Stimulated activated CD4-positive, alpha-beta T cell treated with anti-CD3 and anti-CD28 coated beads, Interleukin-15, amount 100 ng/mL, for 1 hour (primary cell): ENCODE measurements at places on chromosomes 7 and 10.

DNA sequence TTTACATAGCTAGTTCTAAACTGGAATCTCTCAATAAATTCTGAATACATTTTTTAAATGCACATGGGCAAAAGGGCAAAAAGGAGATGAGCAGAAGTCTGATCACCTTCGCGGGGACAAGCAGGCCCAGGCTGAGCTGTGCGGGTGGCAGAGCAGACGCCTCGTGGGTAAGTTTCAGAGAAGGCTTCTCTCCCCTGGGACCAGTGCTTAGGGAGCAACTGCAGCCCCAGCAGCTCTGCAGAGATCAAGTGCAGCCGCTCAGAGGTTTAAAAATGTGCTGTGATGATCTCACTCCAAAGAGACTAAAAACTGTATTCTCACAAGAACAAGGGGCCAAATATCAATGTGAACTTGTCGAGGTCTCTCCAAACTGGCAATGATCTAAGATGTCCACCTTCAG lies 264.3 kb upstream of the RNF32 start:
- no peak for DNase-seq

DNA sequence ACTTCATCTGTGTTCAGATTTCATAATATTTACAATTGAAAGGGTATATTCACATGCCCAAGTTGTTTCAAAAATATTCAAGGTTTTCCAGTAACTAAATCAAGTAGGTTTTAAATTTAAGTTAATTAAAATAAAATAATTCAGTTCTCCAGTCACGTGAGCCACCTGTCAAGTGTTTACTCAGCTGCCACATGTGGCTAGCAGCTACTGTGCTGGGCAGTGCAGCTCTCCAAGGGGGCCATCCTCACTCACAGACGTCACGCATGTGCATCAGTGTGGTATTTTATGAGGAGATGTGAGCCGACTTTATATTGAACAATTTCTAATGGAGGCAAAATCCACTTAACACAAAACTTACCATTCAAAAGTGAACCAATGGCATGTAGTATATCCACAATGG lies 69.7 kb upstream of the CAMK2B start:
- DNase-seq = no peak

GRCh38 chr10:102776779-102777456 lies 33.2 kb downstream of the WBP1L start:
- no peak for DNase-seq

- no peak for DNase-seq
These were observed 56.1 kb upstream of the ARID5B start for GRCh38 chr10:61845196-61845949.

GRCh38 chr10:33783557-33783956 lies 449.1 kb upstream of the NRP1 start:
- no peak for DNase-seq

- no peak for DNase-seq
These were observed 16.3 kb downstream of the TCF7L2 start for GRCh38 chr10:112966194-112966855.

- no peak for DNase-seq
These were observed 130.9 kb downstream of the BMPER start for GRCh38 chr7:34036051-34036920.

- no peak for DNase-seq
These were observed 2.1 kb downstream of the GLCCI1 start for GRCh38 chr7:7970531-7971307.

DNA sequence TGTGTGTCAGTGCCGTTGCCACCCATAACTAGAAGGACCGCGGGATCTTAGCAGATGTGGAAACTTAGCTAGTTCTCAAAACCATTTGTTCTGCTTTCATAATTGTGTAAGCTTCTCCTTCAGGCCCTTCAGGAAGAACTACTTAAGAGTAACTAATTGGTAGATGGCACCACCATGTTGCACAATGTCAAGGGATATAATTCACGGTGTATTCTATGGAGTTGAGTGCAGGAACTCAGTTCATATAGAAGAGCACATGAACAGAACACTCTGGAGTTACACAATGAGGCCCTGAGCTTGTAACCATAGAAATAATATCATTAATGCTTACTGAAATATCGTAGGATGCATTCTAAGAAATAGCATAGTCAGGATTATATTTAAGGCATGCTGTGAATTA lies 126.5 kb upstream of the GAD2 start:
- DNase-seq = no peak

DNA sequence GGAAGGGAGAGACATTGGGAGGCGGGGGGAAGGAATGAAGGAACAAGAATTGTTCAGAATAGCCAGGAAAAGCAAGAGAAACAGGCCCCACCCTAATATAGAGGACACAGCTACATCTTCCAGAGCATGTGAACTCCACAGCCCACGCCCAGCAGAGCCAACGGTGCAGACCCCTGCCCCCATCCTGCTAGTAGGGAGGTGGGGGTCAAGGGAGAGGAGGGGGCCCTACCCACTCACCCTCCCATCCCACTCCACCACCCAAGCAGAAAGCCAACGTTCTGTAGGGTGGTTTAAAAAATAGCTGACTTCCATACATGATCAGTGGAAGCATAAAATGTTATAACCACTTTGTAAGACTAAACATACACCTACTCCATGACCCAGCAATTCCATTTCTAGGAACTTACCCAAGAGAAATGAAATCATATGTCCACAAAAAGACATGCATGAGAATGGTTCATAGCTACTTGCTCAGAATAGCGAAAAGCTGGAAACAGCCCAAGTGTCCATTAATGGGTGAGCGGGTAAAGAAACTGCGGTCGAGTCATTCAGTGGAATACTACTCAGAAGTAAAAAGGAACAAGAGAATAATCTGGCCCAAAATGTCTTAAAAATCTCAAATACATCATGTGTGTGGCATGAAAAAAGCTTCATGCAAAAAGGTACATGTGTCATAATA lies 31.8 kb downstream of the CTBP2 start:
- no peak for DNase-seq

GRCh38 chr7:101934618-101935017 lies 117.2 kb downstream of the CUX1 start:
- no peak for DNase-seq

GRCh38 chr7:77413128-77413527 lies 3.0 kb downstream of the GSAP start:
- no peak for DNase-seq

DNA sequence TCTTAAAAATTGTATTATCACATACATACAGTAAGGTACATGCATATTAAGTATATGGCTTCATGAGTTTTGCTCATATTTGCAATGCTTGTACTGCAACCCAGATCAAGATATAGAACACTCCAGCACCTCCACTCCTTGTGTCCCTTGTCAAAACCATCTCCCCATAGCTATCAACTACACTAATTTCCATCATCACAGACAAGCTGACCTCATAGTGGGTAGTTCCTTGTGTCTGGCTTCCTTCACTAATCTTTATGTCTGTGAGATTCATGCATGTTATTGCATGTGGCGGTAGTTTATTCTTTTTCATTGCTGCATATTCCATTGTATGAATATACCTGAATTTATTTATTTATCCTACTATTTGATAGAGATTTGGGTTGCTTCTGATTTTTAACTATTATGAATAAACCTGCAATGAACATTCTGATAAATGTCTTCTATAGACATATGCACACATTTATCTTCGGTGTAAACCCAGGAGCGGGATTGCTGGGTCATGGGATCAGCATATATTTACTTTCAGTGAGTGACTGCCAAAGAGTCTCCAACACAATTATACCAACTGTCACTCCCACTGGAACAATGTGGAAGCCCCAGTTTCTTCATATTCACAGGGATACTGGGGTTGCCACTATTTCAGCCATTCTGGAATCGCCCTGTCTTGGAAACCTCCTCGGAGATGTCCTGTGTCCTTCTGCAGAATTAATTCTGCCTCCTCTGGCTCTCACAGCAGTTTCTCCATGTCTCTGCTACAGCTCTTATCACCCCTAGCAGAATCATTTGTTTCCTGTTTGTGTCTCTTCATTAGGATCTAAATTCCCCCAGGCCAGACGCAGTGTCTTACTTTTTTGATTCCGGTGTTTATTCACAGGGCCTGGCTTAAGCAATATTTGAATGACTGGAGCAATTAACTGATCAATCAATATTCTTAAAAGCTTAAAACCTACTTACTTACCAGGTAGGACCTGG lies 14.7 kb upstream of the ADAM12 start:
- DNase-seq = no peak

- DNase-seq = no peak
These were observed 103.8 kb downstream of the DNAJC1 start for GRCh38 chr10:21899736-21900135.

DNA sequence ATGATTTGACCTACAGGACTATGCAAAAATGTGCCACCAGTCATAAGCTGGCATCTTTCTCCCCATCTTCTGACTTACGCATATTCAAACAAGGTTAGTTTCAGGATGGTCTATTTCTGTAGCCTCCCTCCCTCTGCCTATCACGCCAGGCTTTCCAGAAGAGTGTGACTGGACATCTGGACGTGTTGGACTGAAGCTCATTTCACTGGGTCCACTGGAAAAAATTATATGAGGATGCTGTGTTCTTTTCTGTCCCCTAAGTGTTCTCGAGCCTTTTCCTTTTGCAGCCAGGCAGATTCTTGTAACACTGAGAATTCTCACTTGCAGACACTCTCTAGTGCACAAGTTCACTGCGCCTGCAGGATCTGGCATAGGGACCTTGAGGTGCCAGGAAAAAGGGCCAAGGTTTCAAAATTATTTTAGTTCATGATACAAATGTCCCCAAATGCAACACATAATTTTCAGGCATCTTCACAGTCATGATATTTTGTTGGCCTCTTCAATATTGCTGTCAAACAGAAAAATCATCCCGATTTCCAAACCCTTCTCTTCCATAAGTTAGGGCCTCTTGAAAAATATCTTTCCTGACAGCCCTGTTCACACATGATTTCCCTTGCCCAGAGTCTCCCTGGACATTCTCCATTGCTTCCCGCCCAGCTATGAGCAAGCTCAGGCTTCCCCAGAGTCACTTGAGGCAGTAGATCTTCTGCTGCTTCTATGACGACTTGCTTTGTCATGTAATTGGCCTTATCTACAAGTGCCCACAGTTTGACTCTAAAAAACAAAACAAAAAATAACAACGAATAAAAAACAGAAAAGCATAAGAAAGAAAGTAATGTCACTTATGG lies 170.4 kb downstream of the BMPER start:
- no peak for DNase-seq

DNA sequence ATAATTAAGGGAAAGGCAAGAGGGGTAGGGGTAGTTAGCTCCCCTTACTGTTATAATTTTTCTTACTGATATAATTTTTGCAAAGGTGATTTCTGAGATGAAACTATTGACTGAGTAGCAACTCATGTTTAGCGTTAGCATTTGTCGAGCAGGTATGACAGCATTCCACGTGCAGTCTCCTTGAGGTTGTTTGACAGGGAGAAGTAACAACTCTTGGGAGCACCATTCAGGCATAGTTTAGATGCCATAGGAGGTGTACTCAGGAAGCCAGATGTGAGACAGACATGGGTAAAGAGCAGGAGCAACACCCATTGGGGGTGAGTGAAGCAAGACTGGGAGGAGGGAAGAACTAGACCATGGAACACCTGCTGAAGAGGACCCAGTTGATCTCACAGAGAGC lies 96.6 kb upstream of the KLF6 start:
- no peak for DNase-seq

DNA sequence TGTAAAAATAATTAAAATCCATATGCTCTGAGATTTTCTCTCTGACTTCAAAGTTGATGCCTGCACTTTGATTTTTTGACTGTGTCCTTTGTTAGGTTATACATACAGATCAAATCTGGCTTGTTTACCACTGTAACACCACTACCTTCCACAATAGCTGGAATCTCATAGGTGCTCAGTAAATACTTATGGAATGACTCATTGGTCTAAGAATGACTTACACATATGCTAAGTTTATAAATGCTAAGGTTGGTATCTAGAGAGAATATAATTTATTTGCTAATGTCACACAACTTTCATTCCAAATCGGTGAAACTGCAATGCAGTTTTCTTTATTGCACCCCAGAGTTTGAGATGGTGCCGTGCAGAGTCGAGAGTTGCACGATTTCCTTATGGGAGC lies 578.5 kb downstream of the SH2D4B start:
- no peak for DNase-seq

DNA sequence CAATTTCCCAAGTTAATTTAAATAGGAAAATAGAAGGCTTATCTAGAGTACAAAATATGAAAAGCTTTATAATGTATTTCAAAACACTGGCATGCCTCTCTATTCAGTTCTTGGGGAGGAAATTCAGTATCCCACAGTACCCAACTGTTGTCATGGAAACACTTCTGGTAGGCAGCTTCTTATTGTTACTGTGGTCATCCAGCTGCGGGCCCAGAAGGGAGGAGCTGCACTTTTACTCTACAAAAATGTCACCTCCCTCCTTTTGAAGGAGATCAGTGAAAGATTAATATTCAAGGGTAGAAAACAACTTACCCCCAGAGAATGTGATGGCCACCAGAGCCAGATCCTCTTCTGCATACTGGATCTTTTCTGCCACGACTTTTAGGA lies 202.8 kb downstream of the RAPGEF5 start:
- DNase-seq = no peak

GRCh38 chr10:124966008-124966407 lies 24.1 kb downstream of the ZRANB1 start:
- DNase-seq = no peak

DNA sequence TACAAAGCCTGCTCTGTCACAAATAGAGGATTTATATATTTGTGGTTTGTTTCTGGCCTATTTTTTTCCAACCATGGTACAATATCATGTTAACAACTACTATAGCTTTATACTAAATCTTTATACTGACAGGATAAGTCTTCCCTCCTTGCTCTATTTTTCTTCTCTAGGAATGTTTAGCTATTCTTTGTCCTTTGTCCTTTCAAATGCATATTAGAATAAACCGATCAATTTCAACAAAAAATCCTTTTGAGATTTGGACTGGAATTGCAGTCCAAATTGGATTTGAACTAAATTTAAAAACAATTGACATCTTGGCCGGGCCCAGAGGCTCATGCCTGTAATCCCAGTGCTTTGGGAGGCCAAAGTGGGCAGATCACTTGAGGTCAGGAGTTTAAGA lies 39.2 kb upstream of the CTTNBP2 start:
- DNase-seq = no peak

DNA sequence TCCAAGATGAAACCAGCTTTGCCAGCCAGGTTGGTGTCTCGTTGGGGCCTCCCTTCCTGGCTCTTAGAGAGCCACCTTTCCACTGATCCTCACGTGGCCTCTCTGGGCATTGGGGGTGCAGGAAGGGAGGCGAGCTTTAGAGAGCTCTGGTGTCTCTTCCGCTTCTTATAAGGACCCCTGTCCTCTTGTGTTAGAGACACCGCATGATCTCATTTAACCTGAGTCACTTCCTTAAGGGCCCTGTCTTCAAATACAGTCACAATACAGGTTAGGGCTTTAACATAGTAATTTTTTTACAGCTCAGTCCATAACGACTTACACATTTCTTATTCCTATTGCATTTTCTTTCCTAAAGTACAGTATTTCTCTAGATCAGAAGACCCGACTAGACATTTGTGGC lies 535.8 kb downstream of the SDK1 start:
- no peak for DNase-seq

GRCh38 chr10:3241274-3241921 lies 68.8 kb upstream of the PITRM1 start:
- no peak for DNase-seq

- DNase-seq = no peak
These were observed 90.2 kb upstream of the ITGB1 start for GRCh38 chr10:33048223-33048622.
